ENCODE measurements at places on chromosomes 3 and 15. TPM values are rescaled to one million over a fixed set of nuclear protein-coding genes. Genes with fewer than 3 reads are reported as not detected.

The TPM1 gene
- total RNA-seq: 2,480 TPM

- no peak overlapping the region for H3K4me3 ChIP-seq
- H3K36me3 ChIP-seq: no peaks in the 10 kb centered on the region
- no peaks in the 10 kb centered on the region for H3K27me3 ChIP-seq
- H3K4me1 ChIP-seq: peaks cover 20% of the 10 kb centered on the region
- H3K27ac ChIP-seq: no peak overlapping the region
These were observed 68.3 kb downstream of the BOC start for GRCh38 chr3:113279686-113280085.

GRCh38 chr3:156577736-156578135 lies 22.8 kb upstream of the SSR3 start:
- H3K27ac ChIP-seq: no peak overlapping the region
- H3K4me3 ChIP-seq: no peak overlapping the region
- H3K27me3 ChIP-seq: no peaks in the 10 kb centered on the region
- no peaks in the 10 kb centered on the region for H3K36me3 ChIP-seq

DNA sequence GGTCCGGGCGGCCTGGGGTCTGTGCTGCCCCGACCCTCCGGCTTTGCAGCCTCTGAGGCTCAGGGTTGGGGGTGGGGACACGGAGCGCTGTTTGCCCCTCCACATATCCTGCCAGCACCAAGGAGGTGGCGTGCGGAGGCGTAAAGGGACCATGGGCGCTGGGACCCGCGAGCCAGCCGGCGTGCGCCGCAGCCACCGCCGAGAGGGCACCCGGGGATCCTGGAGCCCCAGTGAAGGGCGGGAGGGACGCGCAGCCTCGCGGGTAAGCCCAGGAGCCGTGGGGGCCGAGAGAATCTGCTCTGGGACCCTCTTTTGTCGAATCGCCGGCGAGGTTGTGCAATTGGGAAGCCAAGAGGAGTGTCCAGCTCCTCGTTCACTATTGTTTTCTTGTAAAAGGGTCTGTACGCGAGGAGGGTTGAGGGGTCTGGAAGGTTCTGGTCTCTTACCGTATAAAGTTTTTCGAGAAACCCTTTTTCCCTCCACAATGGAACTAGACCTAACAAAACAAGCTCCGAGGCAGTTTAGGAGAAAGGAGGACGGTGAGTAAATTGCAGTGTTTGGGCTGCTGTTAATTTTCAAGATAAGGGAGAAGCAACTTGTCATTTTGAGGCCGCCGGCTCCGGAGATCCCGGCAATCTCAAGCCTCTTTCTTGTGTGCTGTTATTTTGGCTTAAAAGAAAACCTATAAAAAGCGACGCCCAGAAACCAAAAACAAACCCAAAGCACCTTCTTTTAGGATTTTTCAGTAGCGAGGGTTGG lies 29.9 kb upstream of the ST3GAL6 start:
- peaks cover 6% of the 10 kb centered on the region for H3K4me1 ChIP-seq
- peak overlapping the region; percentile 72 for H3K4me3 ChIP-seq
- H3K36me3 ChIP-seq: no peaks in the 10 kb centered on the region
- DNase-seq: peak; percentile 13
- H3K27me3 ChIP-seq: peaks cover 37% of the 10 kb centered on the region

DNA sequence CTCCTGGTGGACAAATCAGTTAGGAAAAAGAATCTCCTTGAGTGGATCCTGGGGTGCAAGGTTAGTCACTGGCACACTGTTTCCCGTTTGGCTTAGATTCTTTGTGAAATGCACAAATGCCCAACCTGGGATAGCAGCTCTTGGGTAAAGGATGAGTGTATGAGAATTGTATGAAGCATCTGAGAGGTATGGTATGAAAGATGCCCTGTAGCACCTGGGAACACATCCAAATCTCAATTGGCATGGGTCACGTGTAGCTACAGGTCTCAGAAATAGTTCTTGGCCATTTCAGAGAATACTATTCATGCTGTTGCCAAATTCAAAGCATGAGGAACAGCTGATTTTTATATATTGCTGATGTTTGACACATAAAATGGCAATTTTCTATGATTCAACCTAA lies 84.3 kb downstream of the KCNH8 start:
- H3K27me3 ChIP-seq: no peaks in the 10 kb centered on the region
- H3K27ac ChIP-seq: no peak overlapping the region
- DNase-seq: no peak
- H3K4me1 ChIP-seq: no peaks in the 10 kb centered on the region
- H3K36me3 ChIP-seq: no peaks in the 10 kb centered on the region

- H3K27ac ChIP-seq: no peak overlapping the region
- no peaks in the 10 kb centered on the region for H3K27me3 ChIP-seq
- peaks cover 56% of the 10 kb centered on the region for H3K36me3 ChIP-seq
- no peaks in the 10 kb centered on the region for H3K4me1 ChIP-seq
- no peak overlapping the region for H3K4me3 ChIP-seq
These were observed 46.1 kb downstream of the USP50 start for GRCh38 chr15:50500352-50500751.

DNA sequence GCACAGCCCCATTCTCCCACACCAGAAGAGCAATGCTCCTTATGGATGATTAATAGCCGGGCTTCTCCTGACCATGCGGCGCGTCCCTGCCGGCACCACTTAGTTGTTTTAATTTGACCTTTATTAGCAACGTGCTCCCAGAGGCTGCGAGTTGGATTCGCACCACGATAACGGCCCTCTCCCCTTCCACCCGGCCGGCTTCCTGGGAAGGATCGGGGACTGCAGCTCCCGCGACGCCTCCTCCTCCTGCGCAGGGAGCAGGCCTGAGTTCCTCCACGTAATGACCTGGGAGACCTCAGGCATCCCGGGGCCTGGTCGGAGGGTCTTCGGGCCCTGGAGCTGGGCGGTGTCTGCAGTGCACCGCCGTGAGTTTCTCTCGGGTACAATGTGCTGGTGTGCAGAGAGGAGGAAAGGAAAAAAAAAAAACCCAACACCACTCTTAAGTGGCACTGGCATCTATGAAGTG lies 243.3 kb upstream of the TOPAZ1 start:
- peaks cover 96% of the 10 kb centered on the region for H3K27me3 ChIP-seq
- no peak overlapping the region for H3K4me3 ChIP-seq

GRCh38 chr15:66846031-66846430 lies 144.0 kb downstream of the SMAD6 start:
- H3K36me3 ChIP-seq: no peaks in the 10 kb centered on the region
- no peak overlapping the region for H3K4me3 ChIP-seq
- DNase-seq: peak; percentile 3
- H3K27ac ChIP-seq: no peak overlapping the region
- no peaks in the 10 kb centered on the region for H3K27me3 ChIP-seq

- peaks cover 45% of the 10 kb centered on the region for H3K36me3 ChIP-seq
- DNase-seq: no peak
- no peak overlapping the region for H3K4me3 ChIP-seq
- H3K4me1 ChIP-seq: no peaks in the 10 kb centered on the region
- H3K27ac ChIP-seq: no peak overlapping the region
These were observed 19.9 kb downstream of the TAMM41 start for GRCh38 chr3:11826628-11827265.

Data from transverse colon (tissue), 4 donors.